ENCODE measurements at places on chromosomes 12 and 14. TPM values are rescaled to one million over a fixed set of nuclear protein-coding genes. Genes with fewer than 3 reads are reported as not detected.

- peak; percentile 19 for DNase-seq
Observed at GRCh38 chr12:78697817-78698415, 166.7 kb upstream of the SYT1 start.

GRCh38 chr14:55356913-55357312 is 54.7 kb downstream of the ATG14 start:
- DNase-seq: no peak

DNA sequence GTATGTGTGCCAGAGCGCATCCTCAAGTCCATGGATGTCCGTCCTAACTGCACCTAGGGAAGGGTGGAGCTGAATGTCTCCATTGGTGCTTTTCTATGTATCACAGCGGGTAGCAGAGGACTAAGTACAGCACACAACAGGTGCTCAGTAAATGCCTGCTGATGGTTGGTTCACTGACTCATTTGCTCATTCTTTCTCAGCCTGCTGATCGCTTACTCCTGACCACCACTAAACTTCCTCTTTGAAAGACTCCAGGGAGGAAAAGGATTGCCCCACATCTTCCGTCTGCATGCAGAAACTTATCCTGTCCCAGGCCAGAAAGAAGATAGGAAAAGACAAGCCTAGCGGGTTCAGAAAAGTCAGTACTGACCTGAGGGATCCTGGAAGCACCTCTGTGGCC is 66.3 kb downstream of the B4GALNT3 start:
- DNase-seq: no peak

GRCh38 chr12:115070313-115070712 is 386.3 kb upstream of the TBX3 start:
- no peak for DNase-seq

TAS2R31 gene
- polyA plus RNA-seq: 0.28 TPM

DNA sequence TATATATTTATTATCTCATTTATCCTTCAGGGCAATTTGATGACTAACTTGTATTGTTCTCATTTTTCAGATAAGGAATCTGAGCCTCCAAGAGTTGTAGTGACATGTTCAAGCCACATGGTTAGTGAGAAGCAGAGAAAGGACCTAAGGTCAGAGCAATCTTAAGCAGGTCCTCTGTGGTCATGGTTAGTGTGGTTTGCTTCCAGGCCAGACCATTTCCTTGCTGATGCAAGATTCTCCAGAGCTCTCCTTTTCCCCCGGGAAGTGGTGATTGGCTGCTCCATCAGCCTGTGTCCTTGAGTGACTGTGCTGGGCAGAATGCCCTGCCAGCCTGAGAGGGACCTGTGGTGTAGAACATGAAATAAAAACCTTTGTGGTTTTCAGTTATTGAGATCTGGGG is 141.3 kb downstream of the KTN1 start:
- DNase-seq: peak; percentile 59

BBS10 gene
- polyA plus RNA-seq: 4.9 TPM

DNA sequence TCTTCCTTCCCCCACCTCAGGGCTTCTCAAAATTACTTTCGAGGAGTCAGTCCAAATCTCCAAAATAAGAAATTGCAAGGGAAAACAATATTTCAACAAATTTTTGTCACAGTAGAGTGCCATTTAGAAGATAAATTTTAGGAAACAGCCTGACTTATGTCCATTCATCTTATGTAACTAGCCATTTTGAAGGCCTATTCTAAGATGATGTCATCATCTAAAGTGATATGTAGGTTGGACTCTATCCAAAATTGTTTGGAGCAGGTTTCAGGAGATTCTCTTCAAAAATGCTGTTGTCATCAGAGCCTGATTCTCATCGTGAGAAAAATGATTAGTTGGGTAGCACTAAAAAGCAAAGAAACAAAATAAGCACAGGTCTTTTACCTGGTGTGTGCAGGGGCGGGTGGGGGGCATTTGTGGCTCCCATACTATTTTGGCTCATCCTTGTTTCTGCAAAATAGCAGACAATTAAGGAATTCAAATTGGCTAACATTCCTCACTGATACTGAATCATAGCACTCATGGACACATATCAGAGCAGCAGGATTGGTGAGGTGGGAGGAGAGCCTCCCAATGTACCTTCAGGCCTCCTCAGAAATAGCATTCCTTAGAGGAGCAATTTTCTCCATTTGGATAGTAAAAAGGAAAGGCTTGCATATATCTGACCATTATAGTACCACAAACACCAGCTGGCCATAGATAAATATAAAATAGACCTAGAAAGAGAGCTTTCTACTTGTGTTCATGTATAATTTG is 360.9 kb upstream of the NAV3 start:
- DNase-seq: no peak

GRCh38 chr12:66119870-66120241 is 10.7 kb downstream of the LLPH start:
- DNase-seq: no peak

C12orf57 gene
- 121 TPM for polyA plus RNA-seq

ESPL1 gene
- 3.7 TPM for polyA plus RNA-seq

- no peak for DNase-seq
Observed at GRCh38 chr14:42222924-42223471, 616.3 kb downstream of the LRFN5 start.

CIDEB gene
- polyA plus RNA-seq: 2.6 TPM

LRRC10 gene
- polyA plus RNA-seq: not detected

GRCh38 chr12:128724468-128725046 is 99.2 kb downstream of the SLC15A4 start:
- no peak for DNase-seq

GRCh38 chr14:81344481-81345160 is 55.5 kb downstream of the STON2 start:
- DNase-seq: no peak

- DNase-seq: no peak
Observed at GRCh38 chr14:100782516-100783320, 43.2 kb upstream of the MEG3 start.

TAS2R42 gene
- polyA plus RNA-seq: not detected
